ENCODE measurements at places on chromosomes 3 and 15.

DNA sequence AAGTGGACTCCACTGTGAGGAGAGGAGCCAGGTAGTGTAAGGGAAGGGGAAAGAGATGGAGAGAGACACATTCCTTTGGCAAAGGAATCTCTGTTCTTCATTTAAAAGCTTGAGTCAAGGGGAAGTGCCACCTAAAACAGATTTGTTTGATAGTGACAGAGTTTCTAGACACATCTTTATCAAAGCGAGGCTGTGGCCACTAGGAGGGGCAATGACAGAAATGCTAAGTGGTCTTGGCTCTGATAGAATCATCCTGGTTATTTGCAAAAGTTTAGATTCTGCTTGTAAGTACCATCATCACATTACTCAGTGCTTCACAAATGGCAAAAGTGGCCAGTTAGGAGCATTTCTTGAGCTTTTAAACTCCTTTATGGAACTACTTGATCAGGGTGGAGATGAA is 261.4 kb downstream of the CNTN3 start:
- DNase-seq: no peak

- DNase-seq: no peak
Observed at GRCh38 chr3:15794303-15794771, 3.4 kb downstream of the ANKRD28 start.

DNA sequence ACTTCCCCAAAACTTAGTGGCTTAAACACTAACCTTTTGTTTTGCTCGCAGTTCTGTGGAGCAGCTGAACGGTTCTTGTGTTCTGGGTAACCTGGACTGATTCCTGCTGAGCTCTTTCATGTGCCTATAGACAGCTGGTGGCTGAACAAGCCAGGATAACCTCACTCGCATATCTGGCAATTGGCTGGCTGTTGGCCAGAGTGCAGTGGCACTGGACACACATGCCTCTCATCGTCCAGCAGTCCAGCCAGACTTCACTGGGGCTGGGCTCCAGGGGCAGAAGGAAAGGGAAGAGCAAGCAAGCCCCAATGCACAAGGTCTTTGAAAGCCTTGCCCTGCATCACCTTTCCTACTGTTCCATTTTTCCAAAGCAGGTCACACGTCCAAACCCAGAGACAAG is 53.6 kb upstream of the GATA2 start:
- DNase-seq: no peak

- DNase-seq: no peak
Observed at GRCh38 chr3:164940745-164941144, 137.6 kb downstream of the SI start.

DNA sequence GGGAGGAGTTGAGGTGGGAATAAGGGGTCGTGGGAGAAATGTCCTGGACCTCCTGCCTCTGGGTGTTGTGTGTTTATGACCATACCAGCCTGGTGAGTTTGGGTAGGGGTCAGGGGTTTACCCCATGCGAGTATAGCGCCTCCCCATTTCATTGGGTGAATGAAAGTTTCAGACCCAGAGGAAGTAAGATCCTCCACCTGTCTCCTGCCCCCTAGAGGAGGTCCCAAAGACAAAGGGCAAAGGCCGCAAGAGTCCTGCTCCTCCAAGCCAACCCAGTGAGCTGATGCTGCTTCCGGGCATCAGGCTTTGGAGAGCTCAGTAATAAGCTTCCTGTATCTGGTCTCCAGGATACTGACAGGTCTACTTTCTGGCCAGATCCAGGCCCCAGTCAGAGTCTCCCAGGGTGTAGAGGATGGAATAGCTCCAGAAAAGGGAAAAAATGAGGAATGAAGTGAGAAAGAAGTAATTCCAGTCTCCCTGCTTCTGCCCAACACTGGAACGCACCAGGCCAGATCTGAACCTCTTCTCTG is 6.4 kb upstream of the TBC1D21 start:
- no peak for DNase-seq

GRCh38 chr3:60160822-60161748 is 1090.2 kb downstream of the FHIT start:
- DNase-seq: no peak

- no peak for DNase-seq
Observed at GRCh38 chr15:71136159-71136783, 21.0 kb downstream of the THSD4 start.

DNA sequence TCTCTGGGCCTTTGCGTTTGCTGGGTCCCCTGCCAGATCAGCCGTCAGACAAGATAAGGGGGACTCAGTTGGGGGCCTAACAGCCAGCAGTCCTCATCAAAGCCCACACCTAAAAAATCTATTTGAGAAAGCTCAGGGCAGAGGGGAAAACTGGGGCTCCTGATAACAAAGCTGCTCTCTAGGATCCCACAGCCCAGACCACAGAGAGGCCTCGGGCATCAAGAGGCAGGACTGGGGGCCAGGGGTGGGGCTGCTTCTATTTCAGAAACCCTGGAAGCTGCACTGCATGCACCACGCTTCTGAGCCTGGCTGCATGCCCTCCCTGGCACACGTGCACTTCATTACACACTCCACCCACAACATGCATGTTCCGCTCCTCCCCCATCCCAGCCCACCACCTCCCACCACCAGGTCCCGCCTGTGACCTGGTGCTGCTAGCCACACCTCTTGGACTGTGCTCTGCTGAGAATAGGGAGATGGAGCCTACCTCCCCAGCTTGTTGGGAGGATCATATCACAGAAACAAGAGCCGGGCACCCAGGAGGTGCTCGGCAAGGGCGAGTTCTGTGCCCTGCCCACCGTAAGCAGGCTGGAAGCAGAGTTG is 26.6 kb downstream of the FBLN2 start:
- DNase-seq: no peak

DNA sequence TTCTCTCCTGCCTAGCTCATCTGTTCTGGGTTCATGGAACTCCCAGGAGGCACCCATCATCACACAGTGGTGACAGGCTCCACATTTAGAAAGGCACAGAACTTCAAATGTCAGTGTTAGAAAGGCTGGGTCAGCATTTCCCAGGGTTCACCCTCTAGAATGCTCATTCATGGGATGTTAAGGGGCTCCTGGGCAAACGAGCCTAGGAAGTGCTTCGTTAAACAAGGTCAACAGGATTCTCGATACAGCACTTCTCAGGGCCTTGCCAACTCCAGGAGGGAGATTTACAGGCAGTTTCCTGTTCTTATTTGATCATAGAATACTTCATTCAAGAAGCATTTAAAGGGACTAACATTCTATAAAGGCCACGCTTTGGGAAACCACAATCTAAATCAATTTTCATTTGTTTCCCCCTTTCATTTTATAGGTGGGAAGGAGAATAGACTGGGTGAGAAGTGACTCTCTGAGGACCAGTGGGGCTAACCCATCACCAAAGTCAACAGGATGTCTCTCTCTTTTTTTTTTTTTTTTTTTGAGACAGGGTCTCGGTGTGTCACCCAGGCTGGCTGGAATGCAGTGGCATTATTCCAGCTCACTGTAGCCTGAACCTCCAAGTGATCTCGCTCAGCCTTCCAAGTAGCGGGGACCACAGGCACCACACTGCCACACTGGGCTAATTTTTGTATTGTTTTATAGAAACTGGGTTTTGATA is 14.3 kb downstream of the IGDCC4 start:
- DNase-seq: no peak

GRCh38 chr3:152054315-152054714 is 180.9 kb downstream of the SUCNR1 start:
- no peak for DNase-seq

Measured in activated naive CD4-positive, alpha-beta T cell treated with anti-CD3 and anti-CD28 coated beads, Interleukin-2, amount 50 U/mL, for 72 hours (primary cell).